ENCODE measurements at places on chromosomes 3 and 15.

DNA sequence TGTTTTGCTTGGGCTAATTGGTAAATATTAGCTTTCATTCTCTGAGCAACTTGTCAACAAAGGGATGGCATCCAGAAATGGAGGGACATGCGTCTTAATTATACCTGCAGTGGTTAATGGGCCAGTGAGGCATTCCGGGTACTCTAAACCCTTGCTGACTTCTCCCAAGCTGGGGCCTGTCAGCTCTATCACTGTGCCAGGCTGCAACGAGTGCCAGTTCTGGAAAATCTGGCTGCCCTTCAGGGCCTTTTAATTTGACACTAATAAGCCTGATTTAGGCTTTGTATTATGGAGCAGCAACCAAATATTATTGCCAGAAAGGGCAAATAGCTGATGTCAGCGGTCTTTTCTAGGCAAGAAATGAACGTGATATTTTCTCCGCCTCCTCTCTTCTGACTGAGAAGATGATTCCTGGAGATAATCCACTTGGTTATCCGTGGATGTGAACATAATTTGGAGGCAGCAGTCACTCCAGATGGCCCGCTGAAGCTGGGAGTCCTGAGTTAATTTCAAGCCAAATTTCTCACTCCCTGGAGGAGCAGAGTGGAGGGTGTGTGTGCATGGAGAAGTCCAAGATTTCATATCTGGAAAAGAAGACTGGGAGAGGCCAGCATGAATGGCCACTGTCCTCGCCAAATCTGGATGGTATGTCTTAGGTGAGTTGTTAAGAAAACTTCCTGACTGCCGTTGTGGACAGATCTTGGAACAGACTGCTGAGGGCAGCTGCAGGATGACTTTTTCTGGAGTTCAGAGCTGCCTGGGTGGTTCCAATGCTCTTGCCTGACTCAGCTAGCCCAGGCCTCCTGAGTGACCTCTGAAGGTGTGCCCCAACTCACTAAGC lies 44.4 kb upstream of the PSMD6 start:
- no peak for DNase-seq

DNA sequence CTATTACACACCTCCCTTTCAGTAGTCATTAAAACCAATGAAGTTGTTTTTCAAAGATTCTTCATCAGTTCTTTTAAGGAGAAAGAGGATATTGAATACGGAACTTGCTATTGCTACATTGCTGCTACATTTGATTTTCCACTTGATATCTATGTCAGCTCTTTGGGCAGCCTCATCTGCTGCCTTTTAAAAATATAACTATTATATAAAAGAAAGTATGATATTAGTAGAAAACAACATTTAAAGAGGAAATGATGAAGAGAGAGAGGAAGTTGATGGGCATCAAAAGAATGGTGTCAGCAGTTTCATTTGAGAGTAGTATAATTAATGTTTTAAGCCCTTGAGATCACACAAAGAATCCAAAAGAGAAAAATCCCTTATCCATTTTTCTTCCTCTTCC lies 171.4 kb downstream of the NFKBIZ start:
- no peak for DNase-seq

- no peak for DNase-seq
Measured at GRCh38 chr3:67244130-67244529, 246.0 kb downstream of the KBTBD8 start.

DNA sequence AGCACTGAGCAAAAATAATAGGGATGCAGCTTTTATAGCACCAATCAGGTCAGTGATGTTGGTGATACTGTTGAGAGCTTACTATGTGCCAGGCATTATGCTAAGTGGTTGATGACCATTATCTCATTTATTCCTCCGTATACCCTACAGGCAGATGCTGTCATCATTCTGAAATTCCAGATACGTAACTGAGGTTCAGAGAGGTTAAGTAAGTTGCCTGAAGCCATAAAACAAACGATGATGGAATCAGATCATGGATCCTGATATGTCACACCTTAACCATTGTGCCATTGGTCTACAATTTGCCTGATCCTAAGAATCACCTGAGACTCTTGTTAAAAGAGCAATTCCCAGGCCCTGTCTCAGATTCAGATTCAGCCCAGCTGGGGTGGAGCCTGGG lies 49.5 kb downstream of the ST6GAL1 start:
- DNase-seq: no peak

DNA sequence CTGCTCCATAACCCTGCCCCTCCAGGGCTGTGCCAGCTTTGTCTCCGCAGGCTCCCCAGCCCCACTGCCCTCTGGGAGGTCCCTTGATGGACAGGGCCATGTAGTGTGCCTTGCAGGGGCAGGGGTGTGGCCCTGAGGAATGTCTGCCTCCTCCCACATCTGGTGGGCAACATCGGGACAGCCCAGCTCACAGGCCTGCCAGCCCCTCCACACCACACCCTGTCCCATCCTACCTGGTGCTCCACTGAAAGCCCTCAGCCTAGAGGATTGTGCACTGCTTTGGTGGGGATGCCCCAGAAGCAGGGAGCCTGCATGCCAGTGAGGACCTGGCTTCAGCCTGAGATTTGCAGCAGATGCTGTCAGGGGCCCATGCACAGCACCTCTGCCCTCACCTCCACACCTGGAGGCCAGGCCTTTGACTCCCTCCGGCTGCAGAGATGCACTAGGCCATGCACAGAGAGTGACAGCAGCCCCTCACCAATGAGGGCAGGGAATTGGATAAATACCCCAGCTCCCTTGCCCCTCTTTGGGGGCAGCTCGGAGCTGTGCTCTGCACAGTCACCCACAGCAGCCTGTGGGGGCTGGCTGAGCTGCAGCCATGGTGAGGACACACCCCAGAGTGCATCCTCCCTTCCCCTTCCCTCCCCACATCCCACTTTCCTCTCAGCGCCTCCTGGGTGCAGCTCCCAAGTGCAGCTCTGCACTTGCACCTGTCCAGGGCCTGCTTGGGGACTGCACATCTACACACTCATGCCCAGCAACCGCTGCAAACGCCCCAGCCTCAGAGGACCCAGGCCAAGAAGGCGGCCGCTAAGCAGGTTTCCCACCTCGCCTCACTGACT lies 2.7 kb downstream of the C3orf22 start:
- DNase-seq: no peak

DNA sequence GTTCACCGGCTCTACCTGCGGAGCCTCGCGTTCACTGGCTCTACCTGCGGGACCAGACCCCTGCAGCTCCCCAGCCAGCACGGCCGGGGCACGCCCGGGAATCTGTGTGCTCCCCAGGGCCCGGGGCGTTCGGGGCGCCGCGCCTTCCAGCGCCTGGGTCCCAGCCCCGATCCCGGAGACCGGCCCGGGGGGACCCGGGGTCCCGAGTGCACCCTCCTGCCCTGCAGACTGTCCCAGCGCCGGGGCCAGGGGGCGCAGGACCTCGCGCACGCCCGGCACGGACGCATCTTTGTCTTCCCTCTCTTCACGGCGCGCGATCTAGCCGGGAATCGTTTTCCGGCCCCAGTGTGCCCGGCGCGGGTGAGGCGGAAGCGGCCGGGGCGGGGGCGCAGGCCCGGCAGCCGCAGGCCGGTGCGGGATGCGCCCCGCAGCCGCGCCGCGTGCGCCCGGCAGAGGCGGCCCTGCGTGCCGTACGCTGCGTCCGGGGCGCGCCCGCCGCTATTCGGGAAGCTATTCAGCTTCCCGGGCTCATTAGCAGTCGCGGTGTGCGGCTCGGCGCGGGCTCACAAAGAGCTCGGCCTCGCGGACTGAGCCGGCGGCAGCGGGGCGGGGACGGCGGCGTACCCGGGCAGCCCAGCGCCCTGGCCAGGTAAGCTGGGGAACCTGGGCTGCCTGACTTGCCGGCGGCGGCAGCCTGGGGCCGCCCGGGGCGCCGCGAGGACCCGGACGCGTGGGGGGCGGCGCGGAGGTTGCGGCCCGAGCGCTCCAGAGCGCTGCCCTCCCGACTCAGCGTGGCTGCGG lies at the start of gene APBA2:
Gene APBA2 (plus strand): TSS at position 345 of the 801 bp plus-strand sequence. CDS start 167,911 bp downstream, outside the sequence.
- peak; percentile 25 for DNase-seq

DNA sequence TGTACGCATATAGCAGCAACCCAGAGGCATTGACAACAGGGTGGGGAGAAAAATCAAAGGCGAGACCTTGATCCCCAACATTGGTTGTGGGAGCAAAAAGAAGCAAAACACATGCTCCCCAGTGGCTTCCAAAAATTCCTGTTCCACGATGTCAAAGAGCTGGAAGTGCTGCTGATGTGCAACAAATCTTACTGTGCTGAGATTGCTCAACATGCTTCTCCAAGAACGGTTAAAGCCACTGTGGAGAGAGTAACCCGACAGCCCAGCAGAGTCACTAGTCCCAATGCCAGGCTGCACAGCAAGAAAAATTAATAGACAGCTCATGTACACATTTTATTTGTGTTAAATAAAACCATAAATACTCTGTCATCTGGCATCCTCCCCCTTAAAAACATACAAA lies 179.9 kb upstream of the PFN2 start:
- DNase-seq: no peak

GRCh38 chr3:183449791-183450190 lies 21.4 kb upstream of the MCF2L2 start:
- DNase-seq: no peak

DNA sequence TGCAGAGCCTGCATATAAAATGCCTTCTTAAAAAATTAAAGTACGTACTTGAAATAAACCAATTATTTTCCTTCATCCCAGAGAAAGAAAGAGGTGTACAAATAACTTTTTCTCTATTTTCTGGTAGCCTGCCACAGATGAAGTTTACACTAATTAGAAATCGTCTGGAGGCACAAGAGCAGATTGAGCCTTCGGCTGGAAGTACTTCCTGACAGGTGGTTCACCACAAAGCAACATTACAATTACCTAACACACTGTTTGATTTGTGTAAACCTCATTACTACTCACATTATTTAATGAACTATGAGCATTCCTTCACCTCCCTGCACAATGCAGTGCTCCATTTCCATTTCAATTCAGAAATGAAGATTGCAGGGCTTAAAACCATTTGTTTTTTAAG lies 856.1 kb downstream of the SI start:
- DNase-seq: no peak

GRCh38 chr3:135075157-135075556 lies 280.1 kb downstream of the EPHB1 start:
- no peak for DNase-seq

- no peak for DNase-seq
Measured at GRCh38 chr3:195114786-195115599, 156.0 kb downstream of the XXYLT1 start.

DNA sequence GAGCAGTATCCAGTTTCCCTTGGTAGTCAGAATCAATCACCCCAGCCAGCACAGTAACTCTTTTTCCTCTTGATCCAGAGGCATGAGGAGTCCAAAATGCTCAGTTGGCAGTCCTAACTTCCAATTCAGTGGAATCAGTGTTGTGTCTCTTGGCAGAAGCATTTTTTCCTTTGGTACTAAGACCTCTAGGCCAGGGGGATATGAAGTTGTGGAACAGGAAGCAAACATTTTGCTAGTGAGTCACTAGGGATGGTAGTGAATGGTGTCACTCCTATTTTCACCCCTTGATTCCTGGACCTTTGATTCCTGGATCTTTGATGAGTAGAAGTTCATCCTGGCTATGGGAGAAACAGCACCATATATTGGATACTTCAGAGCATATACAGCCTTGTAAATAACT lies 70.5 kb upstream of the ALDH1A3 start:
- DNase-seq: no peak

- DNase-seq: no peak
Measured at GRCh38 chr3:128742821-128743594, 17.0 kb downstream of the RAB7A start.

- no peak for DNase-seq
Measured at GRCh38 chr15:66884661-66885237, 180.7 kb upstream of the SMAD3 start.

- DNase-seq: no peak
Measured at GRCh38 chr3:38984731-38985130, 67.0 kb downstream of the SCN11A start.

- no peak for DNase-seq
Measured at GRCh38 chr15:64893481-64894394, 18.0 kb upstream of the ANKDD1A start.

GRCh38 chr15:81052046-81052445 lies 51.3 kb downstream of the TLNRD1 start:
- no peak for DNase-seq

- DNase-seq: no peak
Measured at GRCh38 chr15:26873846-26874245, 7.0 kb downstream of the GABRA5 start.

DNA sequence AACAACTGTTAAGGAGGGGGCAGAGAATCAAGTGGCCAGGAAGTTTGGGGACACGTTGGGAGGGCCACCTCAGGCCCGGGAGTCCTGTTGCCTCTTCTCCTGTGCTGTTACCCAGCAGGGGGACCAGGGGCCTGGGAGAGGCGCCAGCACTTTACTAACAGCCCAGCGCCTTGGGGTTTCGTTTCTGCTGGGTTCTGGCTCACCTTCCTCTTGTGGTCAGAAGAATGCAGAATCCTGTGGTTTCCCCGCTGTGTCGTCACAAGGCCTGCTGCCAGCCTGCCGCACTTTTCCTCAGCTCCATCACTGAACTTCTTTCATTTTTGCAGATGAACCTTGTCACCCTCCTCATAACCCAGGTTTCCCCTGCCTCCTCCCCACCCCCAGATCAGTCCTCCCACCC lies 67.7 kb downstream of the SLC30A4 start:
- no peak for DNase-seq

- DNase-seq: no peak
Measured at GRCh38 chr15:68376447-68377060, 55.4 kb downstream of the ITGA11 start.

GRCh38 chr3:39542588-39542988 lies 75.1 kb downstream of the MOBP start:
- no peak for DNase-seq

DNA sequence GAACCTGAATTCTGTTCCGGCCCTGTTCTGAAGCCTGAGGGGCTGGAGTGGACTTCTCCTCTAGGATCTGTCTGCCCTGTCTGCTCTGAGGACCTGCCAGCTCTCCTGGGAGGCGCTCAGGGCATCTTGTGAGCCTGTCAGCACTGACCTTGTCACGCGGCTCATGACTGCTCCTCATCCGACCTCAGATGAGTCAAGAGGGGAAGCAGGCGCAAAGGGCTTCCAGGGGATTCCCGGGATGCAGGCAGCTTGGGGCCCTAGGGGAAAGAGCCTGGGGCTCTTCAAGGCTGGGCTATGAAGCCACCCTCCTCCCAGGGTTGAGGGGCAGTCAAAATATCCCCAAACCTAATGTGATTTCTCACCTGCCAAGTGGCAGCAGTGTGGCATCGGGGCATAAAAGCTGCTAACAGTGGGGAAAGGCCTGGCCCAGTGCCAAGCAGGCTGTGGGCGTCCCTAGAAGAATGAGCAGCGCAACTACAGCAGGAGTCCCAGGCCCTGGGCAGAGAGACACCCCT lies 27.6 kb upstream of the ANKDD1A start:
- no peak for DNase-seq

- DNase-seq: no peak
Measured at GRCh38 chr15:65981837-65982626, 112.7 kb downstream of the RAB11A start.

Data from NCI-H187 (cell line).